ENCODE measurements at places on chromosomes 3 and 15. TPM values are rescaled to one million over a fixed set of nuclear protein-coding genes. Genes with fewer than 3 reads are reported as not detected.

Gene C3orf22
- not detected for total RNA-seq

Gene NKTR
- total RNA-seq = 46.7 TPM

Gene NBEAL2
- total RNA-seq = 80.7 TPM

Gene IL5RA
- total RNA-seq = 0.34 TPM

All from activated T-cell treated with anti-CD3 and anti-CD28 coated beads, Interleukin-2, amount 50 U/mL, for 4 hours (primary cell).